ENCODE measurements at places on chromosomes 6 and 20.

DNA sequence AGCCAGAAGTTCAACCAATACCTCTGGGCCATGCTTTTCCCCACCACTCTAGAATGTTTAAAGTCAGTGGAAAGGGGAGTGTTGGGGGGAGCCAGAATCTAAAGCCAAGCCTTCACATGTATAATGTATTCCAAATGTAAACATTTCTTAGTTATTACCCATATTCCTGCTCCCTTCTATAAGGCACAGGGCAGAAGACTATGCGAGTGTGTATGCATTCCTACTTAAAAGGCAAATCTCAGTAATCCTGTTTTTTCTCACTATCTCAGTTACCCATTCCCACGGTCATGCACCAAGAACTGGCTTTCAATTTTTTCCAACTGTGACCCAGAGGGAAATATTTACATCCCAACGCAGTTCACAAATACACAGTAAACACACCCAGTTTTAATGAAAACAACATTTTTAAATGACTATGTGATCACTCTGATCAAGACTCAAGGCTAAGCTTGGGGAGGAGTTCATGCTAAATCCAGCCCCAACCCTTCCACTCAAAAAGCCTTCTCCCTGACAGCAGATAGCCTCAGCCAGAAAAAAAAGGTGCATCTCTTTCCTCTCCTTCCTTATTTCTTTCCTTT lies 57.5 kb downstream of the EPB41L2 start:
- DNase-seq = no peak

- DNase-seq = peak; percentile 31
Observed at GRCh38 chr6:56541030-56541600, 101.6 kb downstream of the DST start.

GRCh38 chr6:100833972-100834574 lies 47.1 kb downstream of the ASCC3 start:
- no peak for DNase-seq

DNA sequence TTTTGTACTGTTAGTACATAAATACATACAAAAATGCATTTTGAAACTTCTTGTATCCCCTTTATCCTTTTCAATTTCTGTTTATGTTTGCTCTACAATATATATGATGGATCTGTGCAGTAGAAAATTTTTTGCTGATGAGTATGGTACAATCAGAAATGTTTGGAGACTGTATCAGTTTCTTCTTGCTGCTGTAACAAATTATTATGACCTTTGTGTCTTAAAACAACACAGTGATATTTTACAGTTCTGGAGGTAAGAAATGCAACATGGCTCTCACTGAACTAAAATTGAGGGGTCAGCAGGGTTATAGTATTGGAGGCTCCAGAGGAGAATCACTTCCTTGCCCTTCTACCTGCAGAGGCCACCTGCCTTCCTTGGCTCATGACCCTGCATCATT lies 184.4 kb downstream of the EYA2 start:
- no peak for DNase-seq
